ACHN (cell line): ENCODE measurements at places on chromosomes 6 and 20.

GRCh38 chr6:161204866-161205557 is 68.8 kb downstream of the AGPAT4 start:
- DNase-seq = no peak

- DNase-seq = no peak
Observed at GRCh38 chr6:7463785-7464184, 74.2 kb downstream of the RIOK1 start.

- no peak for DNase-seq
Observed at GRCh38 chr6:47083586-47084047, 41.5 kb upstream of the ADGRF1 start.

- no peak for DNase-seq
Observed at GRCh38 chr20:57289391-57290177, 23.1 kb upstream of the BMP7 start.

- DNase-seq = no peak
Observed at GRCh38 chr20:46625875-46626373, 25.3 kb downstream of the SLC13A3 start.

- DNase-seq = no peak
Observed at GRCh38 chr6:30184417-30185031, 21.2 kb downstream of the TRIM15 start.

DNA sequence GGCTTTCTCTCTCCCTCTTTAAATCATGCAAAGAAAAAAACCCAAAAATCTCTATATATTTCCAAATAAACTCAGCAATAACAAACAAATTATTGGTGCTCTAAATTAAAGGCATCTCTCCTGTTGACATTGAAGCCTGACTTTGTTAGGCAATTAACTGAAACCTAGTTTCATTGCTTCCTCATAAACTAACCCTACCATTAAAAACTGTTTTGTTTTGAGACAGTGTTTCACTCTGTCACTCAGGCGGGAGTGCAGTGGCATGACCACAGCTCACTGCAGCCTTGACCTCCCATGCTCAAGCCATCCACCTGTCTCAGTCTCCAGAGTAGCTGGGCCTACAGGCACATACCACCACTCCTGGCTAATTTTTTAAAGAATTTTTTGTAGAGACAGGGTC is 34.9 kb downstream of the PIGU start:
- no peak for DNase-seq

DNA sequence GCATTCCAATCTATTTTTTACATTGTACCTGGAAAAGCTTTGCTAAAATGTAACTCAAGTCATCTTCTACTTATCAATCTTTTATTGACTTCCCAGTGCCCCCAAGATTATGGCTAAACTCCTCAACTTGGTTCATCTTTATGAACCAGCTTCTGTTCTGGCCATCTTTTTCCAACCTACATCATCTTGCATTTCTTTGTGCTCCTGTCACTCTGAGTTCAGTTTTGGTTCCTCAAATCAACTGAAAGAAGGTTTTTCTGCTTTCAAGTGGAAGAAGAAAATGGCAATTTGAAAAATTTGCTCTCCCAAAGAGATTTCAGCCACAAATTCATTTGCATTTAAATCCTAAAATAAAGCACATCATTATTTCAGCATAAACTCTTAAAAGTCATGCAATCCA is 41.8 kb downstream of the GPX5 start:
- DNase-seq = no peak

- no peak for DNase-seq
Observed at GRCh38 chr6:130306377-130306776, 59.4 kb upstream of the TMEM200A start.
